Activated T-cell treated with anti-CD3 and anti-CD28 coated beads, Interleukin-2, amount 50 U/mL, for 4 hours (primary cell): ENCODE measurements at places on chromosomes 2 and 18.

DNA sequence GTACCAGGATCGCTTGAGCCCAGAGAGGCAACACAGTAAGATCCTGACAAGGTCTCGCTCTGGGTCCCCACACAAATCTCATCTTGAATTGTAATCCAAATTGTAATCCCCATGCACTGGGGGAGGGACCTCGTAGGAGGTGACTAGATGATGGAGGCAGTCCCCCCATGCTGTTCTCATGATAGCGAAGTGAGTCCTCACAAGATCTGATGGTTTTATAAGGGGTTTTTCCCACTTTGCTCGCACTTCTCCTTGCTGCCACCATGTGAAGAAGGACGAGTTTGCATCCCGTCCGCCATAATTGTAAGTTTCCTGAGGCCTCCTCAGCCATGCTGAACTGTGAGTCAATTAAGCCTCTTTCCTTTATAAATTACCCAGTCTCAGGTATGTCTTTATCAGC is 46.0 kb upstream of the SERTAD2 start:
- no peak for DNase-seq

GRCh38 chr2:180747728-180748127 is 232.7 kb upstream of the UBE2E3 start:
- no peak for DNase-seq

GRCh38 chr2:127853671-127854070 is 4.3 kb downstream of the POLR2D start:
- DNase-seq = no peak

- no peak for DNase-seq
Observed at GRCh38 chr2:47048801-47049480, 106.2 kb downstream of the STPG4 start.

- no peak for DNase-seq
Observed at GRCh38 chr2:101773137-101773536, 75.6 kb downstream of the MAP4K4 start.
